ENCODE measurements at places on chromosomes 16 and 17. TPM values are rescaled to one million over a fixed set of nuclear protein-coding genes. Genes with fewer than 3 reads are reported as not detected.

GRCh38 chr17:17741349-17742023 lies 60.2 kb downstream of the RAI1 start:
- DNase-seq = no peak

DNA sequence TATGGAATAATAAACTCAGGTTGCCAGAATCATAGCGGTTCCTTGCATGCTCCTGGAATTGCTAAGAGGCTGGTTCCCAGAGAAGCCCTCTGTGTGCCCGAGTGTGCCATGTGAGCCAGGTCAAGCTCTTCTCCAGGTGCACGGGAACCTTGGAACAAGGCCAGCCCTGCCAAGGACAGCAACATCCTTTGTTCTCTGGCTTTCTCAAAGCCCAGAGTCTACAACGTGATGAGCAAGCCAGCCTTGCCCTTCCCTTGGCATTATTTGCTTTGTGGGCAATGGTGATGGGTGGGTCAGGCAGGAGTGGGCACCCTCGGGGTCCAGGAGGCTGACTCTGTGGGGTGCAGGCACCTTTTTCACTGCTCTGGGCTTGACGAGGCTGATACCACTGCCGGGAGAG lies 14.2 kb upstream of the SEC14L1 start:
- no peak for DNase-seq

GRCh38 chr17:49730078-49730784 lies 22.5 kb upstream of the SLC35B1 start:
- DNase-seq = no peak

DNA sequence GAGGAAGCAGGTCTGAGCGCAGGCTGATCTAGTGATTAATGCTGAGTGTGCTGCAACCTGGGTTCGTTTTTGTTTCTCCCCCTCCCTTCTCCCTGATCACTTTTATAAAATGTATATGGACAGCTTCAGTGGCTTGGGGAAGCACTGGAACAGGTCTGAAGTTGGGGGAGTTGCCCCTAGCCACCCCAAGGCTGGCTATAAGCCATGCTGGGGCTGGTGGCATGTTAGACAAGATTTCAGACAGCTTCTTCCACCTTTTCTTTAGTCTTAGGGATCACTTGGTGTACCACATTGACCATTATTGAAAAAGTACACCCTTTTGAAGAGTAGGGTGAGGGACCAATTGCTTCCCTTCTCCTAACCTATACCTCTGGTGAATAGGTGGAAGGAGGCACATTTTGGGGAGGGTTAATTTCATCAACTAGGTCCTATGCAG lies 3.8 kb upstream of the VAC14 start:
- no peak for DNase-seq

DNA sequence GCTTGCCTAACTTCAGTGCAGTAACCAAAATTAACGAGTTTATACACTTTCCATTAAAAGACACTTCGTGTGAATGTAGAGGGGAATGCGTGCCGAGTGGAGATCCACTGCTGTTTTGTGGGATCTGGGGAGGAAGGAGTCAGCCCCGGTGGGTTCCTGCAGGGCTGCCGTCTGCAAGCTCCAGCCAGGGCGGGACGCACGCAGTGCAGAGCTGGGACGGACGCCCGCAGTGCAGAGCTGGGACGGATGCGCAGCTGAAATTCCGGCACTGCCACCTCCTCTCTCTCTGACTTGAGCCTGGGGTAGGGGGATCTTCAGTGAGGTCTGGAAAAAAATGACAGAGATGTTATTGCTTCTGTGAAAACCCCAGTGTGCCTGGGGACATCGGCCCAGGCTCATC lies 16.5 kb upstream of the ZC3H18 start:
- DNase-seq = no peak

- peak; percentile 14 for DNase-seq
These were observed 229.8 kb downstream of the CPPED1 start for GRCh38 chr16:12573730-12574383.

- no peak for DNase-seq
These were observed 3.6 kb upstream of the HIC1 start for GRCh38 chr17:2051061-2051932.

DNA sequence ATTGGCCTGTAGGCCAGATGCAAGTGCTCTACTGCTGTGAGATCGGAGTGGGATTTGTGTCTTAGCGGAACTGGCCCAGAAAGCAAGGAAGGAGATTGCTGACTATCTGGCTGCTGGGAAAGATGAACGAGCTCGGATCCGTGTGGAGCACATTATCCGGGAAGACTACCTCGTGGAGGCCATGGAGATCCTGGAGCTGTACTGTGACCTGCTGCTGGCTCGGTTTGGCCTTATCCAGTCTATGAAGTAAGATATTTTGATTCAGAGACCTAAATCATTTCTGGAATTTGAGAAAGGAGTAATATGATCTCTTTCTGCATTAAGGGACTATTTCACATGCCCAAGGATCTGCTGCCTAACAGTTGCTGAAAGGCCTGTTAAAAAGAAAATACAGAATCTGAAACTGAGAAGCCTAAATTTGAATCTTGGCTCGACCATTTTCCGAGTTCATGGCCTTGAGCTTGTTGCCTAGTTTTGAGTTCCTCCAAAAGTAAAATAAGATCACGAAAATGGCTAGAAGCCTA lies 21.1 kb downstream of the IST1 start:
- no peak for DNase-seq

- no peak for DNase-seq
These were observed 228.5 kb downstream of the TOX3 start for GRCh38 chr16:52318302-52319009.

GRCh38 chr16:12646490-12647274 lies 157.0 kb downstream of the CPPED1 start:
- DNase-seq = no peak

DNA sequence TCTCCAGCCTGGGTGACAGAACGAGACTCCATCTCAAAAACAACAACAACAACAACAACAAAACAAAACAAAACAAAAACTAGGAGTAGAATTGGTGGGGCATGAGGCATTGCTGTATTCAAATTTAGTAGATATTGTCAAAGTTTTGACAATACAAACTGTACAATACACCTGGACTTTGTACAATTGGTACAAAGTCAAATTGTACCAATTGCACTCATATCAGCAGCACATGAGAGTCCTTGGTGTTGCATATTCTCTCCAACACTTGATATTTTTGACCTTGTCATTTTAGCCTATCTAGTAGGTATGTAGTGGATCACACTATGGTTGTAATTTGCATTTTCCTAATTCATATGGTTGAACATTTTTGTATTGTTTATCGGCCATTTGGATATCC lies 14.3 kb upstream of the ATF7IP2 start:
- no peak for DNase-seq

DNA sequence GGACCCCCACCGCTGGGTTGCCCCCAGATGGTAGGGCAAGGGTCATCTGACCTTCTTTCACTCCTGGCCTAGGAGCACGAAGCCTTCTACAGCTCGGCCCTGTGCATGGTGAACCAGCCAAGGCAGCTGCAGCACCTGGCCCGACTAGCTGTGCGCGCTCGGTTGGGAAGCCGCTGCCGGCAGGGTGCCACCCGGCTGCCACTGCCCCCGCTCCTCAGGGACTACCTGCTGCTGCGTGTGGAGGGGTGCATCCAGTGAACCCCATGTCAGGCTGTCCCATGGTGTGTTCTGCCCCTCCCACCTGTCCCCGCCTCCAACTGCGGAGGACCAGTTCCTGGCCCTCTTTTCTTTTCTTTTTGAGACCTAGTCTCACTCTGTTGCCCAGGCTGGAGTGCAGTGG lies 7.6 kb downstream of the ASB16 start:
- DNase-seq = no peak

GRCh38 chr17:9256751-9257629 lies 235.7 kb downstream of the NTN1 start:
- DNase-seq = no peak

DNA sequence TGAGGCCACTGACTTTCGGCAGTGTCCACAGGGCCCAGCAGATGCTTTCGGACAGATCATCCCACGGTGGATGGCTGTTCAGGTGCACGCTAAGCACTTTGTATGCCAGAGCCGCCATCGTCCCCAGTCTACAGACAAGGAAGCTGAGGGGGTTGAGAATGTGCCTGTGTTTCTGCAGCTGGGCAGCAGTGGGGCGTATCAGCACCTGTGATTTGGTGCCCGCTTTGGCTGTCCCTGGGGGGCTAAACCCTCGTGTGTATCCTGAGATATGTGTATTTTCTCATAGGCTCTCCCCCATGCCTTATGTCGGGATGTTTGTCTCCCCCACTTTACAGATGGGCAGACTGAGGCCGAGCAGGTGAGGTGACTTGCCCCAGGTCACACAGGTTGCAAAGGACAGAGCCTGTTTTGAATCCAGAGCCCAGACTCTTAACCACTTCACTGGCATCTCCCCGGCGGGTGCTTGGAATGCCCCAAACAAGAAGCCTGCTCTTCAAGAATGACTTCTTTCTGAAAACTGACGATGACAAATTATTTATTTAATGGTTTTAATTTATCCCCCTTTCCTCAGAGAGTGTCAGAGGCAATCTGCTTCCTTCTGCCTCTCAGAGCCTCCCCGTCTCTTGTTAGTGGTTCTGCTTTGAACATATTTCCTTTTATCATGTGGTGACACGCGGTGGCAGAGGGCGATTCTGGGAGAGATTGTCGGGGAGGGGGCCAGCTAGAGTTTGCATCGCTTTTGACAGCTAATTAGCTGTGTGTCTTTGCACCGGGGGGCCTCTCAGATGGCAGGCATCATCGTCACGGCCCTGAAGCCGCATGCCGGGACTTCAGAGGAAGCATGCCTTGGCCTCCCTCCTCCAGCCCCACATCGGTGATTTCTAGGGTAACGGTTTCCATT lies 149.6 kb upstream of the CIBAR2 start:
- peak; percentile 29 for DNase-seq

DNA sequence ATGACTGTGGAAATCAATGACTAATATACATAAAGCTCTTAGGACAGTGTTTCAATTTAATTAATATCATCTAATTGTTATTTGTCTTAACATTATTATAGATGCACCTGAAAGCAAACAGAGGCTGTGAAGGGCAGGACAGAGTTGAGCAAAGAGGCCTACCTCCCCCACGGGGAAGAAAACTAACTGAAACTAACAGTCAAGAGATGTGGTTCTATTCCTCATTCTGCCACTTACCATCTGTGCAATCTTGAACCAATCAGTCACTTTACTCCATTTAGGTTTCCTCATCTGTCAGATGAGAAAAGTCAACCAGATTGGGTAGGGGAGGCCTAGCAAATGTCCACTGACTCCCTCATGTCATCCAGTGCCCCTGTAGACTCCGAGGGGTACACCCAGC lies 59.1 kb downstream of the C17orf67 start:
- no peak for DNase-seq

GRCh38 chr17:66413559-66414520 lies 111.4 kb downstream of the PRKCA start:
- DNase-seq = no peak

DNA sequence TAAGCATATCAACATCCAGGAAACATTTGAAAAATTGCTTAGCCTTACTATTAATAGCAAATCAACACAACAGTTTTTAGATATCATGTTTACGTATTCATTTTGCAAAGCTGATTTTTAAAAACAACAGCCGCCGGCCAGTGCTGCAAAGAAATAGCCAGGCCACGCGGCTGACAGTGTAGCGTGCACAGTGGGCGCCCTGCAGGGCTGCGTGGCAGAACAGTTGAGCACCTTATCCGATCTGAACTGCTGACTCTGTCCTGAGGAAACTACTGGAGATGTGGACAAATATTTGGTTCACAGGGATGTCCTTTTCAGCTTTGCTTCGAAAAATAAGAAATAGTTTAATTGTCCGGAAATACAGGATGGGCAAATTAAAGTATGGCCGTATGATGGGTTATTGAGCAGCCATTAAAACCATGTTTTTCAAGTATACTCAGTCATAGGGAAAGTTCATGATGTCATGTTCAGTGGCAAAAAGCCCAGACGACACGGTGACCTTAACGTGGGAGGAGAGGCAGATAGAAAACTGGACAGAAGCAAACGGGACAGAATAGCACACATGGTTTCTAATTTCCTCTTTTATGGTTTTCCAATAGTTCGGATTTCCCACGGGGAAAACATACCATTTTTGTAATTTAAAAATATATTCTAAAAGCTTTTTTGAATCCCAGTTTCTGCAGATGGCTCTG lies 52.4 kb upstream of the ENDOV start:
- no peak for DNase-seq

DNA sequence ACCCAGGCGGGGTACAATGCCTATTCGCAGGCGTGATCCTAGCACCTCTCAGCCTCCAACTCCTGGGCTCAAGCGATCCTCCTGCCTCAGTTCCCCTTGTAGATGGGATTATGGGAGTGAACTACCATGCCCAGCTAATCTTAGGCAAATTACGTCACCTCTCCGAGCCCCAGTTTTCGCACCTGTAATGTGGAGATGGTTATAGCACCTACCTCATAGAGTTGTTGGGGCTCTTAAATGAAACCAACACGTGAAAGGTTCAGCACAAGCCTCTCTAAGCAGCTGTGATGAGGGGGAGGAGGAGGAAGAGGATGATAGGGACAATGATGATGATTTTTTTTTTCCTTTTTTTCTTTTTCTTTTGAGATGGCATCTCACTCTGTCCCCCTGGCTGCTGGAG lies 59.9 kb downstream of the ABR start:
- DNase-seq = no peak

The GABARAP gene
- total RNA-seq = 280 TPM

The SMIM36 gene
- total RNA-seq = not detected

The ETV4 gene
- not detected for total RNA-seq

The TNK1 gene
- 20.8 TPM for total RNA-seq

The HCFC1R1 gene
- 15.1 TPM for total RNA-seq

The HSPB9 gene
- total RNA-seq = not detected

The KRTAP9-2 gene
- total RNA-seq = not detected

The ABCC12 gene
- not detected for total RNA-seq

Measured in naive thymus-derived CD8-positive, alpha-beta T cell (primary cell).